T-helper 17 cell (primary cell): ENCODE measurements at places on chromosomes 13 and 19.

GRCh38 chr13:114248011-114248410, 13.3 kb downstream of the CDC16 start:
- peaks cover 6% of the 10 kb centered on the region for H3K4me1 ChIP-seq
- peaks cover 3% of the 10 kb centered on the region for H3K36me3 ChIP-seq
- H3K27ac ChIP-seq: no peak overlapping the region
- no peak overlapping the region for H3K4me3 ChIP-seq
- H3K27me3 ChIP-seq: no peaks in the 10 kb centered on the region

GRCh38 chr13:99978799-99979452, 2.7 kb upstream of the ZIC2 start:
- no peak for DNase-seq
- peak overlapping the region; percentile 72 for H3K27ac ChIP-seq

DNA sequence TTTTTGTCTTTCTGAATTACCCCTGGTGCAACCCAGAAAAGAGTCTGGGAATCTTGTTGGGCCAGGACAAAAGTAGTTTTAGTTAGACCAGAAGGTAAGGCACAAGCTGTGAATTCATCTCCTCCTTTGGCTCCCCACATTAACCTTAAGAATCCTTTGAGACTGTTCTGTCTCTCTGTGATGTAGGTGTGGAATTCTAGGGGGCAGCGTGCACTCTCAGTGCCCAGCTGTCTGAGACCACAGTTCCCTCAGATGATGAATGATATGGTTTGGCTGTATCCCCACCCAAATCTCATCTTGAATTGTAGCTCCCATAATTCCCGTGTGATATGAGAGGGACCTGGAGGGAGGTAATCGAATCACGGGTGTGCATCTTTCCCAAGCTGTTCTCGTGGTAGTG, 43.9 kb downstream of the ZNF506 start:
- no peaks in the 10 kb centered on the region for H3K36me3 ChIP-seq
- peak overlapping the region; percentile 99 for H3K4me3 ChIP-seq
- H3K4me1 ChIP-seq: peaks cover 42% of the 10 kb centered on the region

DNA sequence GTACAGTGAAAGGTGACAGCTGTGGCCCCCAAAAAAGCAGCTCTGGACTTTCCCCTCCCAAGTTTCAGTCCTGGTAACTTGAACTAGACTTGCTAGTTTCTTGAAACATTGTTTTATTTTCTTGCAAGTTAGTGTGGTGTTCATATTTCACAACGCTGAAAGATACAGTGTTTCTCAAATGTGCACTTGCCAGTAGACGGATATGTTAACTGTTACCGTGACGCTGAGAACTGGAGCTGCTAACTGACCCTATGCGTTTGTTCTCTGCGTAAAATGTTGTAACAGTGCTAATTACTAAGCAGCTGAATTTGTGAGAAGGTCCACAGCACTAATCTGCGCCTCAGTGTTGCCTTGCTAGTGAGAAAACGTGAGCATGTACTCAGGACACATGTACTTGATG, 79.6 kb downstream of the GGACT start:
- no peak for DNase-seq
- no peaks in the 10 kb centered on the region for H3K27me3 ChIP-seq
- H3K36me3 ChIP-seq: no peaks in the 10 kb centered on the region

- no peak overlapping the region for H3K4me3 ChIP-seq
- no peaks in the 10 kb centered on the region for H3K4me1 ChIP-seq
- H3K27ac ChIP-seq: no peak overlapping the region
- H3K36me3 ChIP-seq: peaks cover 2% of the 10 kb centered on the region
- H3K27me3 ChIP-seq: peaks cover 20% of the 10 kb centered on the region
- no peak for DNase-seq
These were observed 403.0 kb downstream of the LMO7 start for GRCh38 chr13:76038920-76039716.

DNA sequence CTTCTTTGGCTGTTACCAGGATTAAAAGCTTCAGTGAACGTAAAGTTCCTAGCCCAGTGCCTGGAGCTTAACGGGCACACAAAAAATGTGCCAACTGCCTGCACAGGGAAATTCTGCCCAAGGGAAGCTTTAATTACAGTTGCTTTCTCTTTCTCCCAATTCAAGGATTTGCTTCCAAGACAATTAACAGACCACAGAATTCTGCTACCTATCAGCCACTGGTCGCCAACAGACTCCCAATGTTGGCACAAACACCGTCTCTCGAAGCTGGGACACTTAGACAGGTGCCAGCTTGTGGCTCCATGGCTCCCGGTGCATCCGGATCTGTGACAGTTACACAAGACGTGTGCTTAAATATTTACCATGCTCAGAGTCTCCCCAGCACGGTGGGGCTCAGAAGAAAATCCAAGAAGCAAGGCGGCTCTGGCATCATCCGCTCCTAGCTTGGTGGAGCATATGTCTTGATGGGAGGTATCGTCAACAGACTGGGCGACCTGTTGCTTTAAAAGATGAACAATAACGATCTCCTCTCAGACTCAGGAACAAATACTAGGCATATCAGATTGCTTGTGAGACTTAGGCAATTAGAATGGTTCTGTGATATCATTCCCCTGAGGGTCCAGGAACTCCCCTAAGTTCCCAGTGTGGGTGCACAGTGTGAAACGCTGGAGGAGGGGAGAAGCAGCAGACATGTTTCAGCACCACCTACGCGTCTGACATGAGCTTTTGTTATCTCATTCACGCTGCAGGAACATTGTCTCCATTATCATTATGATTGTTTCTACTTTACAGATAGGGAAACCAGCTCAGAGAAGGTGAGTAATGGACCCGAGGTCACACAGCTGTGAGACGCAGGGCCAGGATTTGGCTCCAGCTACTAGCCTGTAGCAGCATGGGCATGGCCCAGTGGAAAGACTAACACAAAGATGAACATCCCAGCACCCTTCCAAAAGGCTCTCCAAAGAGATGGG, 61.6 kb downstream of the ALOX5AP start:
- no peak for DNase-seq
- peak overlapping the region; percentile 80 for H3K4me3 ChIP-seq
- no peaks in the 10 kb centered on the region for H3K36me3 ChIP-seq
- H3K27ac ChIP-seq: peak overlapping the region; percentile 92
- peaks cover 31% of the 10 kb centered on the region for H3K4me1 ChIP-seq
